Smooth muscle cell of the coronary artery (primary cell): ENCODE measurements at places on chromosomes 16 and 17. TPM values are rescaled to one million over a fixed set of nuclear protein-coding genes. Genes with fewer than 3 reads are reported as not detected.

UMOD gene
- total RNA-seq: not detected in 2 replicates

ASGR2 gene
- not detected in 2 replicates for total RNA-seq

PPP1R27 gene
- 0.15 TPM in 1 of 2 replicates, not detected in the other for total RNA-seq

ABCA9 gene
- total RNA-seq: 14.1 and 130 TPM in 2 replicates

CACNG3 gene
- not detected in 2 replicates for total RNA-seq

NT5M gene
- 0.70 and 0.83 TPM in 2 replicates for total RNA-seq

MGAT5B gene
- total RNA-seq: 0.08 TPM in 1 of 2 replicates, not detected in the other

PIK3R6 gene
- not detected in 2 replicates for total RNA-seq

TELO2 gene
- total RNA-seq: 5.1 and 10.0 TPM in 2 replicates

NHLRC4 gene
- total RNA-seq: 0.35 and 1.4 TPM in 2 replicates

HES7 gene
- total RNA-seq: not detected in 2 replicates

ALOX15B gene
- total RNA-seq: 0.12 TPM in 1 of 2 replicates, not detected in the other

TPSAB1 gene
- not detected in 2 replicates for total RNA-seq

TEKT3 gene
- 0.59 TPM in 1 of 2 replicates, not detected in the other for total RNA-seq

KCNAB3 gene
- 0.15 TPM in 1 of 2 replicates, not detected in the other for total RNA-seq

HOXB5 gene
- total RNA-seq: not detected in 2 replicates

ST6GALNAC2 gene
- 0.23 and 4.0 TPM in 2 replicates for total RNA-seq
